Activated T-cell treated with anti-CD3 and anti-CD28 coated beads for 1 hour (primary cell): ENCODE measurements at places on chromosomes 5 and 9.

GRCh38 chr5:3355126-3355525, 240.5 kb upstream of the IRX1 start:
- no peak for DNase-seq

DNA sequence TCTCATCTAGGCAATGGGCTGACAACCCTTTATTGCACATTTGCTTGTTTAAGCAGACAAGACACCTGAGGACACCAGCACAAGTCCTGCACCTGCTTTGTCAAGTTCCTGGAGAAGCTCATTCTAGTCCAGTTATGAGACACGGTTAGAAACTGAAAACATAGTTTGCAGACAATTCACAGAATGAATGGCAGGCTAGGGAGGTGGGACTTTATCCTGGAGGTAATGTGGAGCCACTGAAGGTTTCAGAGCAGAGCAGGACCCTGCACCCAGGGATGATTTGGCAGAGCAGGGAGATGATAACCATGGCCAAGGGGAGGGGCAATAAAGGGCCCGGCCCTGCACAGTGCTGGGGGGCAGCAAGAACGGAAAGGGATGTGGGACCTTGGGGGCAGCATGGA, 50.7 kb upstream of the SLC25A51 start:
- no peak for DNase-seq

- DNase-seq: no peak
These were observed 694 bp upstream of the PHPT1 start for GRCh38 chr9:136848393-136849037.

DNA sequence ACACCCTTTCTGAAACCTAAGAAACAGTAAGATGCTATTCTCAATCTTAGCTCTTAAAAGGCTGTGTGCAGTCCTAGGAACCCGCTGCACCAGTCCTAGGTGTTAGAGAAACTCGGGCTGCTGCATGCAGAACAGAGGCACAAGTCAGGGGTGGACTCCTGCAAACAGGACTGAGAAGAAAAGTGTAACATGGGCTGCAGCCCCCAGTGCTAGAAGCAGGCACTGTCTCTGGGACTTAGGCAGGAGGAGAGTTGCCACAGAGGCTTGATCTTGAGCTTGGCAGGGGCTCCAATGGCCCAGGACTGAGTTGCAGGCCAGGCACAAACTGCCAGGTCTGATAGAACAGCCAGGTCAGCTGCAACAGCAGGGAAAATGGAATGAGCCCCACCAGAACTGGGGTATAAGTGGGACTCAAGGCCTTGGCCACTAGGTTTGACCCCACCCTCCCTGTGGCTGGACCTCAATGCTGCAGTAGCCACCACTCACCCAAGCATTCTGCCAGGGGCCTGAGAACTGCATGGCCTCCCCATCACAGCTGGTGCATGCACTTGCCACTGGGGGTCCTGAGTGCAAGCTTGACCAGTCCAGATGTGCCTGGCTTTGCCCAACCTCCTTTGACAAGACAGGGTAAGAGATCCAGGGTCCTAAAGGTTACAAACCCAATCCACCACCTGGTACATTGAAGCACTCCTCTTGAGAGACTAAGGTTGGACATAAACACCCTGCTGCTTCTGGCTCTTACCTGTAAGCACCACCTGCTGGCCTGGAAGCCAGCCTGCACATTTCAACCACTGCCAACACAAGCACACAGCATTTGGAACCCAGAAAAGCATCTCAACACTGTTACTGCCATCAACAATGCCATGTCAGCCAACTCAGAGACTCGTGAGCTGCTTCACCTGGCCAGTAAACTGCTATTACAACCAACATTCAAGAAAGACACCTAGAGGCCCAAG, 103.3 kb downstream of the FBXL17 start:
- no peak for DNase-seq

DNA sequence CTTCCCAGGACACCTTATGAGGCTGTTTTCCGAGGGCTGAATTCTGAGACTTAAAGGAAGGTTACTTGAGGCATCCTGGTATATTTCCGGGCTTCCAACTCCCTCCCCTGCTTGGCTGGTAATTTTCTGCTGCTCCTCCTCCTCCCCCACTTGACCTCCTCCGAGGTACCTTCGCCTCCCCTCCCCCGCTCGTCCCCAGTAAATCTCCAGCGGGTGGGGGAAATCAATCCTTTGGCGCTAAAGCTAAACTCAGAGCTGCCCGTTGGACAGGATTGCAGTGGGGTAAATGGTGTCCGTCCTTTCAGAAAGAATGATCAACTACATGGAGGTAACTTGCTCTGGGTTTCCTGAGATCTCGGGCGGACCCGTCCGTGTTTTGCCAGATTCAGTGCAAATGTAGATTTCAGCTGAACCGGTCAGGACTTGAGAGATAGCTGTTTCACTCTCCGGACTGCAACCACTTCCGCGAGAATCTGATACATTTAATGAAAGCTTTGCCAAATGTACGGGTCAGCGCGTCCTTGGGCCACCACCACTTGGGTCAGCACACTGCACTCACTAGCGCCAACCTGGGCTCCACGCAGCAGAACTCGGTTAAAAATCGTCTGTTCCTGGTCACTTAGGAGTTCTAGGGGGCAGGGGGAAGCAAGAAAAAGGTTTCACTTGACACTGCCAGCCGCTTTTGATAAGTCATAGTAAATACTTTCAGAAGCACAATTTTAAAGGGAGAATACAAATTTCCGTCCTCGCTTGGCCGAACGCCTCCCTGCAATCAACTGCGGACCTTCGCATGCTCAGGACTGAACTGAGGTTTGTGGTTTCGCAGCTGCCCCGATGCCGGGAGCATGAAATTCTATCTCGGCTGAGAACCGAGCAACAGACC, 4.6 kb upstream of the ISL1 start:
- no peak for DNase-seq

DNA sequence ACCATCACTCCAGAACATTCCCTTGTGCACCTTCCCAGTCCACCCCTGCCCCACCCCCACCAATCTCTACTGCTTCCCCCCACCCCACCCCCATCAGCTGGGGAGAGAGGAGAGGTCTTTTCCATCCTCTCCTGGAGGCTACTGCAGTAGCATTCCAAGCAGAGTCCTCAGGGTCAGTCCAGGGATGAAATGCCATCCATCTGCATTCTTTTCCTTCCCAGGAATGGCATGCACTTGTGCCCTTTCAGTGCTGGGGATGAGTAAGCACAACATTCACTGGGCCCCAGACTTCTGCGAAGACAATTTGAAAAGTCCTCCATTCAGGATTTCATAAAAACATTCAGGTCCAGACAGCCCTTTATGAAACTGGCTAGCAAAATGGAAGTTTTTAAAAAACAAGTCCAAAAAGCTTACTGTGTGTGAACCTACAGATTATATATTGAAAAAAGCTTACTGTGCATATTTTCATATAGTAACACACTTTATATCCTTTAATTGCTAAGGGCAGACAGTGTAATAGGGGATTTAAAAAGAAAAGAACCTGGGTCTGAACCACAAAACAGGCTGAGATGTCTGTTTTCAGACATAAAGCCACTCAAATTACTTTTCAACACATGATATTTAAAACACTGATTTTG, 50.0 kb upstream of the GOLPH3 start:
- no peak for DNase-seq

DNA sequence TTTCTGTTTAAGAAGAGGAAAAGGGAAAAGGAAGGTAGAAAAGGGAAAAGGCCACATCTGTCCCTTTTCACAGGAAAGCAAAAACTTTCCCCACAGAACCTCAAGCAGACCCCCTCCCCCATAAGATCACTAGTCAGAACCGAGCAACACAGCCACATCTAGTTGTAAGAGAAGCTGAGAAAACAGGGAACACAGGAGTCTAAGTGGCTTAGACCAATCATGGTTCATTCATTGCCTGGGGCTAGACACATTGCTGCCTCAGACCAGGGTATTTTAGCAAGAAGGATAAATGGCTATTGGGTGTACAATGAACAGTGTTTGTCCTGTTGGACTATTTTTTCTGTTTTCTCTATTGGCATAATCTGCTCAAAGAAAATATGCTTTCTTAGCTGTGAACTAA, 98.0 kb downstream of the ARL15 start:
- DNase-seq: no peak

DNA sequence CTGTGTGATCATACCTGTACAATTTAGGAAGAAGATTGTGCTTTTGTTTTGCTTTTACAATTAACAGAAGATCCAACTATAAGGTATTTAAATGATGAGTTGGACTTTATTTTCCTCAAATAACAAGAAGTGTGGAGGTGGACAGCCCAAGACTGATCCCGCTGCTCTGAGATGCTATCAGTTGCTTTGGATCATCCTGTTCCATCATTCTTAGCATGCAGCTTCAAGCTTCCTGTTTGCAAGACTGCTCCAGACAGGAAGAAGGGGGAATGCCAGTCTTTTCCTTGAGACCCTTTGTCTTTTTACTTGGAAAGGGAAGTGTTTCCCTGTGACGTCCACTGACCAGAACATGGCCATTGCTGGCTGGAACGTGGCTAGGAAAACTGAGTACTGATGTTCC, 250.8 kb downstream of the ZSWIM6 start:
- no peak for DNase-seq

- no peak for DNase-seq
These were observed 50.2 kb upstream of the SAP30L start for GRCh38 chr5:154395407-154396106.

- no peak for DNase-seq
These were observed 5.5 kb upstream of the RASEF start for GRCh38 chr9:83068414-83068813.

DNA sequence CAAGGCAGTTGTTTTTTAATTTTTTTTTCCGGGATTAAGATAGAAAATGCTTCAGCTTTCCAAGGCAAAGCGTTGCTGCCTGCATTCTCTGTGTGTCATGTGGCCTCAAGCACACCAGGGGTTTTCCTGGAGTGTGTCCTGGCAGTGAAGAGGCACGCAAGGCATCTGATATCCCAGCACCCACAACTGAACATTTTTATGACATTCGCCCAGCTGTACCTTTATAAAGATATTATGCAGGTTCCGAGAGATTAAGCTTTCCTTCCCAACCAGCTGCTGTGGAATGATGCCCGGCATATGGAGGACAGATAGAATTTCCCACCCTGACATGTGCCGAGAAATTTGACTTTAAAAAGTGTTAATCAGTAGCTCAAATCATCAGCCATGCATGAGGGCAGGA, 205.6 kb downstream of the GADD45G start:
- no peak for DNase-seq

- DNase-seq: no peak
These were observed 31.5 kb downstream of the GAPVD1 start for GRCh38 chr9:125293134-125293533.

DNA sequence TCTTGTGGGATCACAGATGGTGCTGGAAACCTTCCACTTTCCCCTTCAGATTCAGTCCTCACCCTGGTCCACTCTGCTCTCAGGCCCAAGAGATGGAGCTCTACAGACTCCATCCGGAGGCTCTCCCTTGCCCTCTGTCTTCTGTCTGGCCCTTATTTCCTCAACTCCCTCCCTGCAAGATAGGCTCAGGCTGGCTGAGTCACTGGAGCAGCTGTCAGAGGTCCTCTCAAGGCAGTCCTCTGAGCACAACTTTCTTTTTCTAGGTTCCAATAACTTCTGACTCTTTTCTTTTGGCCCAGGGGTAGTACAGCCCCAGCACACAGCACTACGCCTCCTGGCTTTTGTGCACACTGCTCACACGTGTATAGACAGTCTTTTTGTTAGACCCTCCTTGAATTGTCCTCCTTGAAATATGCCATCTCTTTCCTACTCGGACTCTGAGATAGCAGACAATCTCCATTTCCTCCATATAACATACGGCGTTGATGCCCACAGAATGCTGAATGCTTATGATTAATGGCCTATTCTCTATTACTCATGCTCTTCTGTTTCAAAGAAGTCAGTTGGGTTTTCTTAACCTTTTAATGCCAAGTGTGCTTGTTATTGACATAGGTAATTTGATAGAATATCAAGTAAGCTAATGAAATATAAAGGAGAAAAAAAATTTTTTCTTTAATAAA, 193.1 kb downstream of the SLC12A2 start:
- no peak for DNase-seq

GRCh38 chr5:125301711-125302110, 555.3 kb upstream of the ZNF608 start:
- no peak for DNase-seq

DNA sequence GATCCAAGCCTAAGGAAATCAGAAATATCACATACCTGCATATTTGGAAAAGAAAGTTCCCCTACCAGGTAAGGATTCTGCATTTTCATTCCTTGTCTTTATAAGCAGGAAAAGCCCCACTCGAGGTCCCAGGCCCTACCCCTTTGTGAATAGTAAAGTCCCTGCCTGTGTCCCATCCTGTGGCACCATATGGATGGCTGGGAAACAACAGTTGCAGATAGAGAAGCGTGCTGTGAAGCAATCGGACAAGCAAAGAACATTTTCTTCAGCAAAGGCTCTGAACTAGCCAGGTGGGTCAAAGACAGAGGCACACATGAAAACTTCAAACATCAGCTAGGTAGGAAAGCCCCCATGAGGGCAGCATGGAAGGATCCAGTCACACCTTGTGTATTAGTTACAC, 169.3 kb downstream of the NR2F1-AS1 start:
- no peak for DNase-seq

DNA sequence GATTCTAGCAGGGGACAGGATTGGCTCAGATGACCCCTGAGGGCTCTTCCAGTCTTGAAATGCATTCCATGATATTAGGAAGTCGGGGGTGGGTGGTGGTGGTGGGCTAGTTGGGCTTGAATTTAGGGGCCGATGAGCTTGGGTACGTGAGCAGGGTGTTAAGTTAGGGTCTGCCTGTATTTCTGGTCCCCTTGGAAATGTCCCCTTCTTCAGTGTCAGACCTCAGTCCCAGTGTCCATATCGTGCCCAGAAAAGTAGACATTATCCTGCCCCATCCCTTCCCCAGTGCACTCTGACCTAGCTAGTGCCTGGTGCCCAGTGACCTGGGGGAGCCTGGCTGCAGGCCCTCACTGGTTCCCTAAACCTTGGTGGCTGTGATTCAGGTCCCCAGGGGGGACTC, 2.9 kb upstream of the MYOZ3 start:
- DNase-seq: no peak

DNA sequence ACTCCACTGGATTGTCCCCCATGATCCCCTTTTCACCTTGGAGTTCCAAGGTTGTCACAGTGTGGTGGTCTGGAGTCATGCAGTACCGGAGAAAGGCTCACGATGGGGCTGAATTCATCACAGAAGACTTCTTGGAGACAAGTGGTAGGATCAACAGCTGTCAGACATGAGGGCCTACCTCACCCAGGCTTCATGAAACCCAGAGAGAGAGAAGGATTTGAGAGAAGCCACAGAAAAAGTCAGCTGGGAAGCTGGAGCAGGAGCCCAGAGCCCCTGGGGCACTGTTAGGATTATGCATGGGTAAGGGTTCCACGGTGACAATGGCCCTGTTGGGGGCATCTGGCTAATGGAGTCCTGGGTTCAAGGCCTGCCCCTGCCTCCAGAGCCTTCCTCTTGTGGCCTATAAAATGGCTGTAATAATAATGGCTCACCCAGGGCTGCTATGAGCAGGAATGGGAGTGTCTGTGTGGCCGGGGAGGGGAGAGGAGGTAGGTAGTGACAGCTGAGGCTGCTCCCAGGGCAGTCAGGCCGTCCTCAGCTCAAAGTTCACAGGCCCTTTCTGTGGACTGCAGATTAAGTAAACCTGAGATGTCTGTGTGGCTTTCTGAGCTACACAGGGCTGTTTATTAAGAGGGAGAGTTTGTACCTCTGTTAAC, 910 bp downstream of the TRIM14 start:
- DNase-seq: peak; percentile 32

GRCh38 chr5:55143624-55144023, 16.3 kb upstream of the GPX8 start:
- no peak for DNase-seq

- no peak for DNase-seq
These were observed 36.7 kb upstream of the SLC6A3 start for GRCh38 chr5:1481959-1482331.
